ENCODE measurements at places on chromosomes 16 and 17.
A peak's percentile ranks its signal among the peaks of the same experiment; 100 is the strongest.

DNA sequence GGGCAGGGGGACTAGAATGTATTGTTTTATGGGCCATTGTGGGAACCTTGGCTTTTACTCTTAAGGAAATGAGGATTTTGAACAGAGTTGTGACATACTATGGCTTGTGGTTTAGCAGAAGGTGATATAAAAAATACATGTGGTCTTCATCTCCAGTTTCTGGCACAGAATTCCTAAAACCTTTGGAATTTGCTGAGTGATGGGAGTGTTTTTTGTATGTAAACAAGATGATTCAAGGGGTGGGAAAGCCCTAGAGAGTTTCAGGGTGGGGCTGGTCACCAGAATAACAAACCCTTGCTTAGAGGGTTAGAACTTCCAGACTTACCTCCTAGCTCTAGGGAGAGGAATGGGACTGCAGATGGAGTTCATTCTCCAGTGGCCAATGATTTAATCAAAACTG lies 316.1 kb downstream of the PHKB start:
- DNase-seq, result peak; percentile 51

GRCh38 chr17:44900894-44901293 lies 1.6 kb upstream of the EFTUD2 start:
- peak; percentile 83 for DNase-seq

DNA sequence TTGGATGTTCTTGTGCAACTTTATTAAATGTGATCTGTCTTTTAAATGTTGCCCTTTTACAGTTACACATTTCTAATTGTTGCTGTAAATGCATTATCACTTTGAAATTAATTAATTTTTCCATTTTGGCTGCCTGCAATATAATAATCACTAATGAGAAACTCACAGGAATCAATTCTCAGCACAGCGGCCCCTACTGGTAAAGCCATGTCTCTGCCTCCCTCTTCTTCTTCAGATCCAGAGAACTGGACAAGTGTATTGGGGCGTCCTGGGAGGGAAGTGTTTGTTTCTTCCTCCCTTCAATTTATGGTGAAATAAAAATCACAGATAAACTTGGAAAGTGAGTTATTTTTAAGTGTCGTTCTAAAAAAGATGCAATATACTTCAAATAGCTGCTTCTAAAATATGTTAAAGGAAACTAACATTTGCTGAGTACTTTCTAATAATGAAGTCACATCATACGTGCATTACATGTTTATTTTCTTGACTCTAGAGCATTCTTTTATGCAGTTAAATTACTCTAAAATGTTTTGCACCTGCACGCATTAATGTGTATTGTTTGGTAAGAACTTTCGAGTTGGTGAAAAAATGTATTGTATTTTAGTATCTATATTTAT lies 338.0 kb downstream of the WWOX start:
- no peak for DNase-seq

DNA sequence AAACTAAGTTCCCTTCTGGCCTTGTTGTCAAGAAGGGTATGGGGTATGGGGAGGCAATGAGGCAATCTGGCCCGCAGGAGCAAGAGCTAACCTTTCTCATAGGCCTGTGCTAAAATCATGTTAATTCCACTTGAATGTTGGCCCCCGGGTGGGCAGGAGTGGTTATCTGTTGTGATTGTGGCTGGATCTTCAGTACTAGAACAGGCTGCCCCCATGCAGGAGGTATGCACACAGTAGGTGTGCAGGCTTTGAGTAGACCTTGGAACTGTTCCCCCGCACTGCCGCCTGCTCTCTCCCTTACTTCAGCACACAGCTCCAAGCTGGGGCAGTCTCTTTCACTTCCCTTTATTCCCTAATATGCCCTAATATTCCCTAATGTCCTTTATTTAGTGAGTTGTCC lies 52.4 kb upstream of the TANGO6 start:
- DNase-seq, result no peak

DNA sequence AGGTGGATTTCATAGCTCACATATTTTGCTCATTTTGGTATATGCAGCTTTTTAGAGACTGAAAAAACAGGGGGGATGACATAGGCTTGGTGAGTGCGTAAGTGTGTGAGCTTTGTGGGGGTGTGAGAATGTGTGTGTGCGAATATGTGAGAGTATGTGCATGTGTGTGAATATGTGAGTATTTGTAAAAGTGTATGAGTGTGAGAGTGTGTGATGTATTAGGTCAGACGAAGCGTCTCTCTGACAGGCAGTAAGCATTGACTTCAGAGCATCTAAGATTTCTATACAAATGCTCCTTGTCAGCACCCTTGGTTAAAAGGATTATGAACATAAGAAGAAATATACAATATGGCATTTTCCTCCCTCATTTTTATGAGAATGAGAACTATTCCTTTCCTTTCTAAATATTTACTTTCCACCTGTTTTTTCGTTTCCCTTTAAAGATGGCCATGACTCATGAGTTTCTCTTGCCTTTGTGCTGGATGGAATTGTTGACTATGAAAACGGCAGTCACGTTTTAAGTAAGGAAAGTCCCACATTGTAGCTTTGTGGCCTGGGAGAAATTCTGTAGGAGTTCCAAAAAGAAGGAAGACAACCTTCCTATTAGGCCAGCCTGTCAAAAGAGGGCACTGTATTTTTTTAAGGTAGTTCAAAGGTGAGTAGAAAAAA lies 276.4 kb downstream of the FOXL1 start:
- DNase-seq, result peak; percentile 12

DNA sequence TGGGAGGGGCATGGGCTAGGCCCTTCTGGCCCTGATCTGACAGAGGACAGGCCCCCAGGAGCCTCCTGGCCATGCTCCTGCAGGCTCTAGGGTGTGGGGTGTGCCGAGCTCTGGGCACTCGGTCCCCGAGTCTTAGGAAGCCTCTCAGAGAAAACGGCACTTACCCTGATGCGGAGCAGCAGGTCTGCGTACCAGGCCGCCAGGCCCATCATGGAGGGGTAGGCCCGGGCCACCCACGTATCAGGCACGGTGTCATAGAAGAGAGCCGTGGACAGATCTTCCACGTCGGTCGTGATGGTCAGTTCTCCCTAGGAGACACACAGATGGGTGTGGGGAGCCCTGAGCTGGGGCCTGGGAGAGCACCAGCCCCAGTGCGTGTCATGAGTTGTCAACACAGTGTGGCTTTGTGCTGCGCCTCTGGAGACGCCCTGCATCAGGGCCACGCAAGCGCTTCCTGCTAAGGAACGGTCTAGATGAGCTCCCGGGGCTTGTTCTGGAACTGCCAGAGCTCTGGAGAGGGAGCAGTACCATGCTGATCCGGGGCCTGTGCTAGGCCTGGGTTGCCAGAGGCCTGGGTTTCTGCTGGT lies 47.9 kb downstream of the PGS1 start:
- DNase-seq, result no peak

DNA sequence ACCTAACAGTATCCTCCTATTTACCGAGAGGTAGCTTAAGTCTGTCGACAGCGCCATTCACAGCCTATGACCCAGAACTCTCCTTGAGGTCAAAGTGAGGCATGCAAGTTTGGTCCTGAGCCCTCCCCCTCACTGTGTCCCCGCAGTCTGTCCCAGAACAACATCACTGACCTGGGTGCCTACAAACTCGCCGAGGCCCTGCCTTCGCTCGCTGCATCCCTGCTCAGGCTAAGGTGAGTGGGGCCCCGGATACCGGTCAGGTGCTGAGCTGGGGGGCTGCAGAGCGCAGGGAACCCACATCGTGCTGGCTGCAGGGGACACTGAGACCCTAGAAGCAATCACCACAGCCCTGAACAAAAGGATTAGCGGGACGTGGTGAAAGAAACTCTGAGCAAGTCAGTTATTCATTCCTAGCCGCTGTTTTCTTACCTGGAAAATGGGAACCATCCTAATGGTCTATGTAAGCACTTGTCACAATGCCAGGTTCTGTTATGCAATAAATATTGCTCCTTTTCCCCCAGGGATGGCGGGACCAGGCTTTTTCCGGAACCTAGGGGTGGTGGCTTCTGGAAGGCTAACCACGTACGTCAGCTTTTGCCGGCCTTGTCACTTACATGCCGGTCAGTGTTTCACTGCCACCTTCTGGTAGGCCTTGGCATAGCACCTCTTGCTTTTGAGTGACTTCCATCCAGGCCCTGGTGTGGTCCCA lies 23.8 kb downstream of the DEXI start:
- peak; percentile 88 for DNase-seq

GRCh38 chr17:50638606-50638965 lies 3.9 kb downstream of the ABCC3 start:
- peak; percentile 87 for DNase-seq

- no peak for DNase-seq
Measured at GRCh38 chr17:79732804-79733691, 2.3 kb downstream of the ENPP7 start.

GRCh38 chr17:75913537-75914210 lies 9.0 kb upstream of the MRPL38 start:
- no peak for DNase-seq

DNA sequence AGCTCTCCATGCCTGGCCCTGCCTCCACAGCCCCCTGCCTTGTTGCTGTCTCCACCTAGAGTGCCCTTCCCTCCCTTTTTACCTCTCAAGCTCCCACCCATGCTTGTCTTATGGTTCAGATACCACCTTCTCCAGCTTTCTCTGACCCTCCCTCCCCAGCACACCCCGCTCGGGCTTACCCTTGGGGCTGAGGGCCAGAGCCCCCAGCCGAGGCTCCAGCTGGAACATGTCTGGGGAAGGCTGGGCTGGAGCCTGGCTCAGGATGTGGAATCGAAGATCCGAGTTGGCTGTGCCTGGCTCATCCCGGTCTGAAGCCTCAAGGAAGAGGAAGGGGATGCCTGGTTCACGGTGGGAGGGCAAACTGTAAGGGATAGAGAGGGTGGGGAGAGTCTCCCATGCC lies 3.6 kb downstream of the CDH16 start:
- DNase-seq, result no peak

DNA sequence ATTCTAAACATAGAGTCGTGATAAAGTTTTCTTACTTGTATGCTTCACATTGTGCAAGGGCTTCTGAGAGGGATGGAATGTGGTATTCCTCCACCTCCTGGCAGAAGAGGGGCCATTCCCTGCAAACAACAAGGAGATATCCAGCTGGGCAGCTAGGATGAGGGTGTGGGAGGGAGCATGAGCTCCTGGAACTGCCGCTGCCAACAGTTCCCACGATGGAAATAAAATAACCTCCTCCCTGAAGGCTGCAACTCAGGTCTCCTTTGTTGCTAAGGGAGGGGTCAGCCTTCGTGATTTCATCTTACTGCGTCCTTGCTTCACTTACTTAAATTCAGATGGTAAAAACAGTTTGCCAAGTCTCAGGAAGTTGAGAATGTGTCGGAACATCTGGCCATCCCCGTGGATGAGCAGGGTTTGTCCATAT lies 15.6 kb downstream of the PLEKHG4 start:
- no peak for DNase-seq

DNA sequence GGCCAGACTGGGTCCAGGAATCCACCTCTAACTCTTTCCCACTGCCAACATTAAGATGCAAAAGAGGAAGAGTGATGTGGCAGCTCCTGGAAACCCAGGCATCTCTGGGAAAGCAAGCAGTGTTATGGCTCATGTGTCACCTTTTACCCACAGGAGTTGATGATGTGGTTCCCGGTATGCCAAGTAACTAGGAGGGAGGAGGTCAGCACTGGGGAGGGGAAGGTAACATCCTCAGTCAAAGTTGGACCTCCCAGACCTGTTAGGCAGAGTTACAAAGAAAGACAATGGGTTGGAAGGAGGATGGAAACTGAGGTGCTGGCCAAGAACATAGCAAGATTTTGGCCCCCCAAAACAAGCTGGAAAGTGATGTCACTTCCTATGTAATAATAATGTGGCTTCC lies 11.4 kb downstream of the KRABD2 start:
- peak; percentile 45 for DNase-seq

DNA sequence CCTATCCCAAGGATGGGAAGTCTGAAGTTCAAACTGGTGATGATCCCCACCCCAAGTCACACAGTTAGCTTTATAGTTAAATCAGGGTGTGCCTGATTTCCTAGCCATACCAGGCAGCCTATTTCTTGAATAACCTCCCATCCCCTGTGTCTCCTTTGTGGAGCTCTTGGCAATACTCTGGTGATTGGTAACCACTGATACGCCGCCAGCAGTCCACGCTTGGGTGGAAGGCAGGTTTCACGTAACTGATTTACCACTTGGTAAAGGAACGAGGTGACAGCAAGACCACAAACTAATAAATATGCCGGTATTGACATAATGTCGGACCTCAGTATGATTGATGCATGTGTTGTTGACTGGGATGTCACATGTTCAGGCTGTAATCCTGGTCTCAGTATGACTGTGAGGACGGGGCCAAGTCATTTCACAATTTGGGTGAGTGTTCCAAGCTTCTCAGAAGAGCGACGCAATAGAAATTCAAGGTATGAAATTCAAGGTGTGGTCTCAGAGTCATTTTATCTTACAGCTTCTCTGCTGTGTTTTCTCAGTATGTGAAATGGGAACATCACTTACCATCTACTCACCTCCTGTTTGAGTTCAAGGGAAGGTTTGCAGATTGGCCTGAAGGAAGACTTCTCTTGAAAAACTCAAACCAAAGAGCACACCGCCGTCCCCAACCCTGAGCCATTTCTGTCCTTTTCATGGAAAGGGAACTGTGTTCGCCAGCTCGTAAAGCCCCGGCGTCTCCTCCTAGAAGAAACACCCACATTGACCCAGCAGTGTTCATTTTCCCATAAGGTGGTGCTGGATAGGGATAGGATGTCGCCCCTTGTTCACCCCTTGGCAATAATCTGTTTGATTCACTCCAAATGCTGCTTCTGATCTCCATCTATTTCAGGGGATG lies 678.9 kb downstream of the WWOX start:
- no peak for DNase-seq

DNA sequence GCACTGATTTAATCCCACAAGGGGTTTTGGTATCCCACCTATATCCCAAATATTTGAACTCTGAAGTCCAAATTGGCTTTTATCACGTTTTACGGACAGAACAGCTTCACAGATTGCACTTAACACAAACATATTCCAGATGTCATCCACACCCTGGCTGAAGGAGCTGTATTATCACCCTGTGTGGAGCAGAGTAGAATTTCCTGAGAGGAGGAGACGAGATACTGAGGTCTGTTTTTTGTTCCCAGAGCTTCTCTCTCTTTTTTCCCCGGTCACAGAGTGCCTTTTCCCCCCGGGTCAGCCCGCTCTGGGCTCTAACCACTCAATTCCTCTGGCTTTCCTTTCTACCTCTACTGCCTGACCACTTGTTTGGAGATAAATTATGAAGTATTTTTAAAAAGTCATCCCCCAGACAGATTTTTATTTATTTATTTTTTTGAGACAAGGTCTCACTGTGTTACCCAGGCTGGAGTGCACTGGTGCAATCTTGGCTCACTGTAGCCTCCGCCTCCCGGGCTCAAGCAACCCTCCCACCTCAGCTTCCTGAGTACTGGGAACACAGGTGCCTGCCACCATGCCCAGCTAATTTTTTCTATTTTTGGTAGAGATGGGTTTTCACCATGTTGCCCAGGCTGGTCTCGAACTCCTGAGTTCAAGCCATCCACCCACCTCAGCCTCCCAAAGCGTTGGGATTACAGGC lies 30.7 kb downstream of the DNAH2 start:
- peak; percentile 41 for DNase-seq

All from EL (cell line).